Amniotic stem cell (primary cell): ENCODE measurements at places on chromosomes 3 and 15.

DNA sequence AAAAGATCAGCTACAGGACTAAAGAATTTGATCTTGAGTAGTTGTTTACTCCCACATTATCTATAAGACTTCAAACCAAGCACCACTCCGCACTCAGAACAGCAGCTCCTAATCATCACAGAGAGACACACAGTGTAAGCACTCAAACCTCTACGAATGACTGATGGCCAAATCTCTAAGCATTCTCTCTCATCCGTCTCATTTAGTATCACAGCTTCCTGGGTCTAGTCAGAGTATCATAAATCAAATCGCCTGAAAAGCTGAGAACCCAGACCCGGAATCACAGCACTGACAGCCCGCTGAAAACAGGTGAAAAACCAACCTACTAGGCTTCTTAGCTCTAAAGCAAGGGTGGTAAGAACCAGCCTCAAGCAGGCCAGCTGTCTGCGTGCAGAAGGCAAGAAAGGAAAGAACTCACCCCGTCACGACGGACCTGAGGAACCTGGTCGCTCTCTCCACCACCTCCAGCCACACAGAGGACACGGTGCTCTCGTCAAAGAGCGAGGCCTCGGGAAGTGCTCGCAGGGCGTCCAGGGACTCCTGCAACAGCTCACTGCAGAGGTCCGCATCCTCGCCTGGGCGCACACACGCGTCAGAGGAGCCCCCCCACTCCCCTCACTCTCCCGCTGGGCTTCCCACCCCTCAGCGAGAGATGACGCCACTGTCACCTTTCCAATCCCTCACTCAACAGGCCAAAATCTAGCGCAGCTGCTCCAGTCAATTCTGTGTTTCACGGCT, 47.9 kb downstream of the HERC2 start:
- no peak for DNase-seq

DNA sequence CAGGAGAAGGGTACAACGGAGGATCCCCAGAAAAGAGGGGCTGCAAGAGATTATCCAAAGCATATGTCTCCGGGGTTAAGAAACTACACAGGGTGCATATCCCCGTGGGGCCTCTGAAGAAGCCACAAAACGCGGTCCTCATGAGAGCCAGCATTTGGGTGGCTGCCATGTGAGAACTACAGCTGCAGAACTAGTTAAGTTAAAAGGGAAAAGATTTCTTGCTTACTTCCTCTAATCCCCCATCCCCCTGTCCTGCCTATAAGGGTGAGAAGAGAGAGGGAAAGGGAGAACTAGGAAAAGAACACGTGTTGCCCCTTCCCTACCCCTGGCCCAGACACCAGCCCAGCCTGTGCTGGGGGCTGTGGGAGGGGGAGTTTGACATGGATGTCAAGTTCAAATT, 70.4 kb upstream of the PCSK6 start:
- no peak for DNase-seq

- no peak for DNase-seq
These were observed 20.7 kb downstream of the MRPS22 start for GRCh38 chr3:139364549-139364948.

DNA sequence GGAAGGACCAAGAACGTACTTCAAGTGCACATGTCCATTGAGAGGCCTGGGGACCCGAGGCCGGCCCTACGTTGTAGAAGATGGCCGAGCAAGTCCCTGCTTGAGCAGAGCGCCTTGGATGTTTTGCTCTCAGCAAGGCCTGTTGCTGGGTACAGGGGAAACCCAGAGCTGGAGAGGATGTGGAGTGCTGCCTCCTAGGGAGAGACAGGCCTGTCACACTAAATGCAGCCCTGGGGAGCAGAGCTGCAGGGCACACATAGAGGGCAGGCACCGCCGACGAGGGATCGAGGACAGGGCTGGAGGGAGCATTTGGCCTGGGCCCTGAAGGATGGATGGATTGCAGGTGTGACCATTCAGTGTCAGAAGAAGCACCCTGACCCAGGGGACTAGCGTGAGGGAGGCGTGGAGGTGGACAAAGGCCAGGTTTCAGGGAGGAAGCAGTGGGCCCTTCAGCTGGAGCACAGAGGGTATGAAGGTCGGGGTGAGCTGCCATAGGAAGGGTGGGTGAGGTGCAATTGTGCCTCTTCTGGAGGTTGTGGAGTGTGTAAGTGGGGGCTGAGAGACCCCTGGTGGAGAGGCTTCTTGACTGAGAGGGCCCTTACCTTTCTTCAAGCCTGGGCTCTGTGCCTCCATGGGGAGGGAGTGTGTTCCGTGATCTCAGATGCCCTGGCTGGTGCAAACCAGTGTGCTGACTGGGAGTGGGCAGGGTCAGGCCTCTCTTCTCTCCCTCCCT, 142.4 kb downstream of the CHDH start:
- DNase-seq, result no peak

DNA sequence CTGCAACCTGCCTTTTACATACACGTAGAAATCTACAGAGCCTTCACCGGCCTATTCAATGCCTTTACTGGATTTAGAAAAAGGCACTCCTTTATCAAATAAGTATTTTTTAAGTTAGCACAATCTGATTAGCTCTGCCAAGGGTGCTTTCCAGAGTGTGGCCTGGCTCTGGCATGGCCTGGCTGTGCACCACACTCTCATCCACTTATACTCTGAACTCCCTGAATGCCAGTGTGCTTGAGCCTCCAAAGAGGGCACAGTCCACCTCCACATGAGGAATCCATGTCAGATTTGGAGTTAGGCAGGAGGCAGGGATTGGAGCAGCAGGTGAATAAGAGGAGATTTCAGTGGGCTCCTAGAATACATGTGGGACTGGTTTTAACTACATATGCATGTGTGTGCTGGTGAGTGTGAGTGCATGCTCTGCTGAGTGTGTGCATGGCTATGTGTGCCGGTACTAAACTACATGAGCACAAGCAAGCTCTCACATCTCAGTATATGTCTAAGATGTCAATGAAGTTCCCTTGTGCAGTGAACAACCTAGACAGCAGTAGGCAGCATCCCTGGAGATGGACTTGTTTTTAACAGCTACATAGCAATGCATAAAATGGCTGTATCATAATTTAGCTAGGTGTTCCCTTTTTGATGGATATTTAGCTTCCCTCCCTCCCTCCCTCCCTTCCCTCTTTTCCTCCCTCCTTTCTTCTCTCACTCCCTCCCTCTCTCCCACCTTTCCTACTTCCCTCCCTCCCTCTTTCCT, 17.8 kb upstream of the ZFAND6 start:
- no peak for DNase-seq

DNA sequence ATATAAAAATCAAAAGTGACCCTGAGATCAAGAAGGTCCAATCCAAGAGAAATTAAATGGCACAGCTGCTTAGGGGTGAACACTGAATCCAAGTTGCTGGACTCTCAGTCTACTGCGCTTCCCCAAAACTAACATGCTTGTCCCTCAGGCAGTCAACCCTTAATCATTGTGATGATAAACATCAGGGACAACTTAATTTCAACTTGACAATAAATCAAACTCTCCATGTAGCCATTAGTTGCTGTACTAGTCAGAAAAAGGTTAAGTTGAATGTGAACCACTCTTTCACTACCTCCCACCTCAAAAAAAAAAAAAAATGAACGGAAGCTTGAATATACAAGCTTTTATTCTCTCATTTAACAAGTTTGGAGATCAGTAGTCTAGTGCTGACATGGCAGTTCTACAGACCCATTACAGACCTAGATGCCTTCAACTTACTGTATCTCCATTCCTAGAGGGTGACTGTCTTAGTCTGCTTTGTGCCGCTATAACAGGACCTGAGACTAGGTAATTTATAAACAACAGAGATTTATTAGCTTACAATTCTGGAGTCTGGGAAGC, 185.7 kb downstream of the FHIT start:
- no peak for DNase-seq

- DNase-seq, result no peak
These were observed 456.1 kb upstream of the IL12A start for GRCh38 chr3:159532577-159532976.

GRCh38 chr3:128499724-128500275, 6.8 kb upstream of the GATA2 start:
- no peak for DNase-seq

- no peak for DNase-seq
These were observed 17.8 kb downstream of the SMAD3 start for GRCh38 chr15:67083135-67083762.

- DNase-seq, result no peak
These were observed 15.4 kb upstream of the AADAC start for GRCh38 chr3:151798466-151798865.

DNA sequence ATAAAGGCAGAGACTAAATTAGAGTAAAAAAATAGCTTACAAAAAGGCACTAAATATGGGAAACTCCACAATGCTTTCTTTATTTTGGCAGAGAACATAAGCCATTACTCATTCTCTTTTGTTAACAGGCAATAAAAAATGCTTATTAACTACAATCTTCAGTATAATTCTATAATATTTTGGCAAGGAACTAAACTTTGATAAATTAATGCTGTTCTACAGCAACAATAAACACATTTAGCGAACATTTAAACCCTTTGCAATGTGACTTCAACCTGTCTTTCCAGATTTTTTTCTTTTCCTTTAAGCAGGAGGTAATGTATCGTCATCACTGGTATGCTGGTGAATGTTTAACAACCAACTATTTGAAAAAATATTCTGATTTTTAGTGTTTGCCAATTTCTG, 42.2 kb upstream of the POU1F1 start:
- no peak for DNase-seq

GRCh38 chr3:45779746-45780735, 16.3 kb downstream of the SLC6A20 start:
- no peak for DNase-seq
